ENCODE measurements at places on chromosomes 6 and 20.

- DNase-seq = no peak
These were observed 1.1 kb downstream of the TCP1 start for GRCh38 chr6:159788276-159788675.

GRCh38 chr6:23522792-23523547 is 603.0 kb upstream of the NRSN1 start:
- DNase-seq = no peak

- no peak for DNase-seq
These were observed 95.6 kb downstream of the LAMP5 start for GRCh38 chr20:9609887-9610502.

GRCh38 chr20:25005220-25005619 is 12.7 kb upstream of the APMAP start:
- no peak for DNase-seq

DNA sequence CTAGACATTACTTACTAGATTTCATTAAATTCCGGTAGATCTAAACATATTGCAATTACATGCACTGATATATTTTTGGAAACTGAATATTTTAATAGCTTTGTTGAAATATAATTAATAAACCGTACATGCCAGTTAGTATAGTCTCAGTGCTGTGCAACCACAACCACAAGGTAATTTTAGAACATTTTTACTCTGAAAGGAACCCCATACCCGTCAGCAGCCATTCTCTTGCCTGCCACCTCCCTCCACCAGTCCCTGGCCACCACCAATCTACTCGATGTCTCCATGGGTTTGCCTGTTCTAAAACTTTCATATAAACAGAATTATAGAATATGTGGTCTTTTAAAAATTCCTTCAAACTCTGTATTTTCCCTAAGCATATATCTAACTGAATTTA is 293.9 kb downstream of the THBS2 start:
- DNase-seq = no peak

GRCh38 chr6:5138995-5139827 is 54.1 kb downstream of the PPP1R3G start:
- DNase-seq = no peak

- no peak for DNase-seq
These were observed 28.2 kb upstream of the FABP7 start for GRCh38 chr6:122751326-122751725.

GRCh38 chr6:3414327-3415081 is 42.3 kb downstream of the SLC22A23 start:
- no peak for DNase-seq

GRCh38 chr20:54173653-54174456 is at the start of gene CYP24A1:
Gene CYP24A1, minus strand, starts transcription at chr20:54173986. Its CDS starts 407 bp downstream, at chr20:54173579.
- no peak for DNase-seq

- DNase-seq = no peak
These were observed 77.9 kb downstream of the ZNF217 start for GRCh38 chr20:53515749-53516148.

GRCh38 chr6:53464927-53465460 is 79.9 kb downstream of the GCLC start:
- DNase-seq = no peak

DNA sequence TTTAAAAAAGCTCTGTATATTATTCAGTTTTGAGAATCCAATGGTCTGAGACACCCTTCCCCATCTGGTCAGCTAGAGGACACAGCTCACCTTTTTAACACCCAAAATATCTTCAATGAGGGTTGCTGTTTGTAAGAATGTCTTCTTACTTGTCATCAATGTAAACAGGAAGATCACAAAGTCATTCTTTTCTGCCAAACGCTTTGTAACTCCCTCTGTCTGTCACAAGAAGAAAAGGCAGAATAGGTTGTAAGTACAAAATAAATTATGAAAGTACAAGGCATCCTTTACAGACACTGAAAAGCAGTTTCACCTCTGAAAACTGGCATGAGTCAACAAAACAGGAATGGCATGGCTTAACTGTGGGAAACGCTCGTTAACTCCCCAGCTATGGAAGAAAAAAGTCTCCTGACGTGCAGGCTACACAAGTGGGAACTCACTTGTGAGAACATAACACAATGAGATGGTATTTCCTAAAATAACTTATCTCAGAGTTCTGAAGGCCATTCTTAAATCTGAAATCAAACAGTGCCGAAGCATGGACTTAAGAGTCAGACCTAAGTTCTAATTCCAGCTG is 42.7 kb downstream of the TRPC4AP start:
- DNase-seq = no peak

DNA sequence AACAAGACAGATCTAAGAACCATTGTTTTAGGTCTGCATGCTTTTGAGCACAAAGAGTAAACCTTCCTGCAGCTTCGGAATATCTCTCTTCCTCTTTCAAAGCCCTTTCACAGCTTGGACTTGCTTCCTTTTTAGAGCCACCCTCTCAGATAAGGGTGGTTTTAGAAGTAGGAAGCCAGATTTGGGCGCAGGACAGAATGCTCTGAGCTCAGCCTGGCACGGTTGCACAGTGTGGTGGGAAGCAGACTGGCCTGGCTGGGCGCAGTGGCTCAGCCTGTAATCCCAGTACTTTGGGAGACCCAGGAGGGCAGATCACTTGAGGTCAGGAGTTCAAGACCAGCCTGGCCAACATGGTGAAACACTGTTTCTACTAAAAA is 35.6 kb upstream of the PNRC1 start:
- no peak for DNase-seq

GRCh38 chr6:71473926-71474325 is 185.3 kb downstream of the OGFRL1 start:
- no peak for DNase-seq

DNA sequence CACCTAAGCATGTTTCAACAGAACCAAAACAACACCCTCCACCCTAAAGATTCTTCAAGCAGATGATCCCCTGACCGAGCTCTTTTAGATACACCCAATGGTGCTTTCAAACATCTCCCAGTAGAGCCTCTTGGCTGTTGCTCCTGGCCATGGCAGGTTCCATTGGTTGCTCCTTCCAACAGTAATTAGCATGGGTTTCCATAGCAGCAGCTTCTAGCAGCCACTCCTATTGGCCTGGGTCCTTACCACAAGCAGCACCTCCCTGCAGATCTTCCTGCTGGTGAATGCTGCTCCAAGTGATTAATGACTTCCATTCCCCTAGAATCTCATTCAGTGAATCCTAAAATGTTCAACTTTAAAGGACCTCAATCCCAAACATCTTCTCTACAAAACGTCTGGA is 13.9 kb downstream of the CCN2 start:
- no peak for DNase-seq

GRCh38 chr6:169646906-169647567 is 54.8 kb downstream of the WDR27 start:
- DNase-seq = no peak

GRCh38 chr6:101703311-101703710 is 309.8 kb downstream of the GRIK2 start:
- DNase-seq = no peak
